Kasumi-1 (cell line): ENCODE measurements at places on chromosomes 4 and X.

DNA sequence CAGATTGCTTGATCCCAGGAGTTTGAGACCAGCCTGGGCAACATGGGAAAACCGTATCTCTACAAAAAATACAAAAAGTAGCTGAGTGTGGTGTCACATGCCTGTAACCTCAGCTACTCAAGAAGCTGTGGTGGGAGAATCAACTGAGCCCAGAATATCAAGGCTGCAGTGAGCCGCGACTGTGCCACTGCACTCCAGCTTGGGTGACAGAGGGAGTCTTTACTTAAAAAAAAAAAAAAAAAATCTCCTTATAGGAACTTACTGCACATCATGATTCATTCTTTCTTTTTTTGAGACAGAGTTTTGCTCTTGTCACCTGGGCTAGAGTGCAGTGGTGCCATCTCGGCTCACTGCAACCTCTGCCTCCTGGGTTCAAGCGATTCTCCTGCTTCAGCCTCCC is 24.3 kb downstream of the UPF3B start:
- DNase-seq: no peak

DNA sequence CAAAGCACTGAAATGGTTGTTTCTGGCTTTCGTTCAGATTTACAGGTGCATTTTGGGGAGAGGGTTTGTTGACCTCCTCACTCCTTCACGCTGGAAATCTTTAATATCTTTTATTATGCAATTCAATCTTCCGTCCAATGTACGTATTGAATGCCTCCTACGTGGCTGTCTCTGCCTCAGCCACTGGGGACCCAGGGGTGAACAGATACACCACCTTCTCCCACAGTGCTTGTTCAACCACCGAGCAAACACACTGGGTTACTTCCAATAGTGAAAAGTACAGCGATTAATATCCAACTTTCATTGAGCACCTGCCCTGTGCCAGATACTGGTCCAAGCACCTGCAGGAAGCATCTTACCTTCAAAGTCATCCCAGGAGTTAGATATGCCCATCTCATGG is 52.1 kb downstream of the NYX start:
- DNase-seq: no peak

DNA sequence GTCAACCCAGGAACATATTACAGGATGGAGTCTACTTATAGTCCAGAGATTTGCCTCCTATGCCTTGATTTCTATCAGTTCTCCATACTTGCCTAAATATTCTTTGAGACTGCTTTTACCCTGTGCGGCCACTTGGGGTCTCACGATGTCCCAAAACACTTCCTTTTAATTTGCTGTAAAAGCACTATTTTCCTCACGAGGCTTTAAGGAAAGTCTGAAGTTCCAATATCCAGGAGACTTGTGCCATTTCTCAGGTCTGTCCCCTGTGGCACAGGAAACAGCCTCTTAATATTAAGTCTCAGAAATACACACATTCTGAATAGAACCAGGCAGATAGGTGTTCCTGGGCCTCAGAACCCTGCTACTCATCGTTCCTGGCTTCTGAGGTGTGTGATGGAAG is 142.9 kb downstream of the TMEM164 start:
- DNase-seq: peak; percentile 11

DNA sequence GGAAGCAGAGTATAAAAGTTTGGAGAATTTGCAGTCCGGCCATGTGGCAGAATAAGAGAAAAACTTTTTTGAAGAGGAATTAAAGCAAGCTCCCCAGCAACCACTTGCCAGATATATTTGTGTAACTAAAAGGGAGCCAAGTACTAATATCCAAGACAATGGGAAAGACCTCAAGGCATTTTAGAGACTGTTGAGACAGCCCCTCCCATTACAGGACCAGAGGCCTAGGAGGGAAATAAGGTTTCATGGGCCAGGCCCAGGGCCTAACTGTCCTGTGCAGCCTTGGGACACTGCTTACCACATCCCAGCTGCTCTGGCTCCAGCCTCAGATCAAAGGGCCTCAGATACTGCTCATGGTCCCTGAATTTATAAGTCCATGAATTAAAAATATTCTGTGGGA is 659.4 kb downstream of the PCDH19 start:
- DNase-seq: no peak
